ENCODE measurements at places on chromosomes 3 and 15.

DNA sequence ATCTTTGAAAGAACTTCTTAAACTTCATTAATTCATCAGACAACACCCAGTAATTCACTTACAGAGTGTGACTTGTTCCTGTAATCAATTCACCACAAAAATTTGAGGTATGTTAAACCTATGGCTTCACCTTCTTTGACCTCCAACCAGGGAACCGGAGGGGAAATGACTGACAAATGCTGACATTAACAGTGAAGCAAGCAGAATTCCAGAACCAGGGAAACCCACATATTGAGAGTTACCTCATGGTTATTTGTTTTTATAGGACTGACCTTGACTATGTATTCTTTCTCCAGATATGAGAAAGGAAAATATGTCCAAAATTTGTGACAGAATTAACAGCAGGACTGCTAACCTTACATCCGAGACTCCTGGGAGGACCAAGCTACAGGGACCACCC, 2.7 kb downstream of the P3H2 start:
- no peak for DNase-seq

DNA sequence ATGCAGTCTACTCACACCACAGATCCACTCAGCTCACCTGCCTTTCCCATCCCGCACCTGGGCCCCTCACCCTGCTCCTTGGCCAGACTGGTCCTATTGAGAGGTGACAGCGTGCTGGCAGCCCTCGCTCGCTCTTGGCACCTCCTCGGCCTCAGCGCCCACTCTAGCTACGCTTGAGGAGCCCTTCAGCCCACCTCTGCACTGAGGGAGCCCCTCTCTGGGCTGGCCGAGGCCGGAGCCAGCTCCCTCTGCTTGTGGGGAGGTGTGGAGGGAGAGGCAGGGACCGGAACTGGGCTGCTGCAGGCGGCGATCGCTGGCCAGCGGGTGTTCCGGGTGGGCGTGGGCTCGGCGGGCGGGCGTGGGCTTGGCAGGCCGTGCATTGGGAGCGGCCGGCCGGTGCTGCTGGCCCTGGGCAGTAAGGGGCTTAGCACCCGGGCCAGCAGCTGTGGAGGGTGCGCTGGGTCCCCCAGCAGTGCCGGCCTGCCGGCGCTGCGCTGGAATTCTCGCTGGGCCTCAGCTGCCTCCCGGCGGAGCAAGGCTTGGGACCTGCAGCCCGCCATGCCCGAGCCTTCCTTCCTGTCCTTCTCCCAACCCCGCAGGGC, 45.5 kb upstream of the USP3 start:
- no peak for DNase-seq

DNA sequence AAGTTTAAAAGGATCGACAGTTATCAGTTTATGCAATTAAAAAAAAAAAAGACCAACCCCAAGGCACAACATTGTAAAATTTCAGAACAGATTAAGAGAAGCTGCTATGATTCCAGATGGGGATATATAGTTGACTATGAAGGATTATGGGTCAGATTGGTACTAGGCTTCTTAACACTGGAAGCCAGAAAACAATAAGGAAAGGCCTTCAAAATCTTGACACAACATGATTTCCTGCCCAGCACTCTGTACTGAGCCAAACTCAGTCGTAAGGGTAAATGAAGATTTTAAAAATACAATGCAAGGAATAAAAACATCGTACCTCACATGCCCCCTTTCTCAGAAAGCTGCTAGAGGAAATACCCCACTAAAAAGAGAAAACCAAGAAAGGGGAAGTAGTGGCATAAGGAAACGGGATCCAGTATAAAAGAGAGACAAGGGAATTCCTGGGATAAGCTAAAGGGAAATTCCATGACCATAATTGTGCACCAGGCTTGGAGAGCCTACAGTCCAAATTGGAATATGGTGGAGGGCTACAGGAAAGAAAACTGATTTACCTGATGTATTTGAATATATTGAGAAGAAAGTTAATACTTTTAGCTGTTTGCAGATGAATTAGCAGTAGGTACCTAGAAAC, 27.9 kb downstream of the PIAS1 start:
- no peak for DNase-seq

GRCh38 chr3:147630921-147631415, 221.8 kb downstream of the ZIC1 start:
- DNase-seq, result no peak

DNA sequence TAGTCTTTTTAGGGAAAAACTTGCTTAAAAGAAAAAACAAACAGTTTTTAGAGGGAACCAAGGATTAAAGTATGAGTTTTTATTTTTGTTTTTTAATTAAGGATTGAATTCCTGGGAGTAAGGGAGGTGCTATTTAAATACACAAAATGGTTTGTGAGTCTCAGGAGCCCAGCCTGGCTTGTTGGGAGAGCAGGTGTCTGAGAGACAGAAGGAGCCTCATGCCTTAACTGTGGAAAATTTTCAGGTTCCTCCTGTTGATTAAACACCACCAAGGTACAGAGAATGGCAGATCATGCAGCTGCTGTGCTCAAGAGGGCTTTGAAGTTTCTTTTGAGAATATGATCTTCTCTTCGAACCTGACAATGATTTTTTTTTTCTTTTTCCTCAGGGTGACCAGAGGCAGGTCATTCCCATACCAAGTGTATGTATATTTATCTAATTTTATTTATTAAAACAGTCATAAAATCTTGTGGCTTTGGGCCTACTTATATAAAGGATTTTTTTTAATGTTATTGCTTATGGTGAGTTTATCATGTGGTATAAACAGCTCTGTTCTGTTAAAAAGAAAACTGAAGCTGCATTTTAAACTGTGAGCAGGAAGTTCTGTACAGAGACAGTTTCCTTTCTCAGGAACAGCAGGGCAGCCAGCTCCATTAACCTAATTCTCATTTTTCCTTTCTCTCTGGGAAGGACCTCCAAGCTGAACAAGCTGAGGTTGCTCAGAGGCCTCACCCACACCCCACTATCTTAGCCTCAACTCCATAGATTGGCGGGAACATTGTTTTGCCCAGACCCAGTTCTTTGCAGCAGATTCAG, 33.7 kb upstream of the VILL start:
- no peak for DNase-seq

DNA sequence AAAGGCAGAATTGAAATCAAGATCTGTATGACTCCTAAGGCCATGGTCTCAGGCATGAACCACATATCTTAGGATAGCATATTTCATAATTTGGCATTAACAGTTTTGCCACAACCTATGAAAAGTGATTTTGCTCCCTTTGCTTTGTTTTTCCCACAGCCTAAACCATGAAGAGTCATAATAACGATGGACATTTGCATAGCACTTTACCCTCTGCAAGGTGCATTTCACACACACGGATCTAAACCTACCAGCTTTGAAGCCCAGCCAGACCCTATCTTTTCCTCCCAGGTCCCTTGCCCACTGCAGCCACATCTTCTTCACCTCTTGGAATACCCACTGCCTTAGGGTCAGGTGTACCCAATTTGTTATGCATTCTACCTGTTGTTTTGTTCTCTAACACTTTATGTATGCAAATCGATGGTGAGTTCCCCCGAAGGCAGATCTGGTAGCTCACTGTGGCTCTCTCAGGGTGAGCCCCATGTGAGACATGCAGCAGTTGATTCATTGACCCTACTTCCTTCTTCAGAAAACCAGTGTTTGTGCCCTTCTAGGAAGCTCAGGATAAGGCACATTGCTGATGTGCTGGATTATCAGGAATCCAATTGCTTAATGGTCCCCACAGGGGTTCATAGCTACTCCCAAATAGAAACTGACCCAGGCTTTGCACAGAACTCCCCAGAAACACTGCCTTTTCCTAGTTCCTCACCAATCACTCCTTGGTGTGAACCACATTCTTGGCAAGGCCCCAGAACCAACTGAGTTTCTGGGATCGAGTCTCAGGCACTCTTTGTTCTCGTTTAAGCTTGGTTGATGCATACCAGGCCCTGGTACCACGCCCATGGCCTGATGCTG, 8.7 kb downstream of the ARHGAP31 start:
- DNase-seq, result no peak

- no peak for DNase-seq
Measured at GRCh38 chr3:58924578-58924977, 125.2 kb downstream of the CFAP20DC start.

DNA sequence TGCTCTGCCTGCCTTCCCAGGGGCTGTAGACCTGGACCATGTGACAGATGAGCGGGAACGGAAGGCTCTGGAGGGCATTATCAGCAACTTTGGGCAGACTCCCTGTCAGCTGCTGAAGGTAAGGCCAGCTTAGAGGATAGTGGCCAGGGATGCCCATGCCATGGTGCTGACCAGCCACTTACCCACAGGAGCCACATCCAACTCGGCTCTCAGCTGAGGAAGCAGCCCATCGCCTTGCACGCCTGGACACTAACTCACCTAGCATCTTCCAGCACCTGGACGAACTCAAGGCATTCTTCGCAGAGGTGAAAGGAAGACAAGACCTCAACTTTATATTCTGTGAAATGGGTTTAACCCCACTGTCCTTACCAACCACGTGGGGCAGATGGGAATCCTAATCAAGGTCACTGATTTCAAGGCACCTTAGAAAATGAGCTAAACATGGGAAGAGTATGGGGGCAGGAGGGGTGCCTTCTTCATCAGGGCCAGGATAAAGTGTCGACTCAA, 26.7 kb downstream of the NBEAL2 start:
- no peak for DNase-seq

- no peak for DNase-seq
Measured at GRCh38 chr3:190485830-190486532, 27.9 kb upstream of the IL1RAP start.

GRCh38 chr3:97291901-97292300, 472.7 kb upstream of the ARL6 start:
- DNase-seq, result no peak

GRCh38 chr3:160931474-160931873, 173.7 kb downstream of the B3GALNT1 start:
- no peak for DNase-seq

- DNase-seq, result no peak
Measured at GRCh38 chr3:193594946-193595689, 2.1 kb downstream of the OPA1 start.

- DNase-seq, result no peak
Measured at GRCh38 chr3:108125153-108125543, 34.3 kb upstream of the CD47 start.

GRCh38 chr3:139460529-139460928, 15.8 kb downstream of the RBP2 start:
- no peak for DNase-seq

- DNase-seq, result no peak
Measured at GRCh38 chr3:115423170-115423569, 200.1 kb upstream of the GAP43 start.

DNA sequence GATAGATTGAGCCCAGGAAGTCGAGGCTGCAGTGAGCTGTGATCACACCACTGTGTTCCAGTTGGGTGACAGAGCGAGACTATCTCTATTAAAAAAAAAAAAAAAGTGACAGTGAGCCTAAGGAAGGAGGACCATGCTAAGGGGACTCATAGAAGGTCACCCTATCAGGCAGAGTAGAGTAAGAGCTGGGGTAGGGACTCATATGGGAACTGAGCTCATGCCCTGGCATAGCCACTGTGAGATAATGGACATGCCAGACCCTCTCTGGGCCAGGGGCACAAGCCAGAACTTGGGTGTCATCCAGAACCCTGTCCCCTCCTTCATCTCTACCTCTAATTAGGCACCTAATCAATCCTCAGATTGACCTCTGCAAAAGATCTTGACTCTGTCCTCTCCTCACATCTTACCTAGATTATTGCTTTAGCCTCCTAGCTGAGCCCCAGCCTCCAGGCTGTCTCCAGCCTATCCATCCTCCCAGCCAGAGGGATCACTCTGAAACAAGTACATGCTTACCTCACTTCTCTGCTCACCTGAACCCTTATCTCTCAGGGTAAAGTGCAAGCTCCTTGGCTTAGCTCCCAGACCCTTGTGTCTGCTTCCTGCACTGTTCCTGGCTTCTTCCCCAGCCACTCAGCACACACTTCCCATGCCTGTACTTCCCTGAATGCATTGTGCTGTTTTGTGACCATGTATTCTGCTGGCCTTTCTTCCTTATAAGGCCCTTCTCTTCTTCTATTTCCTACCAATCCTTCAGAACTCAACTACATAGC, 76.4 kb downstream of the DAPK2 start:
- DNase-seq, result no peak

- no peak for DNase-seq
Measured at GRCh38 chr3:15755181-15755580, 42.6 kb downstream of the ANKRD28 start.

DNA sequence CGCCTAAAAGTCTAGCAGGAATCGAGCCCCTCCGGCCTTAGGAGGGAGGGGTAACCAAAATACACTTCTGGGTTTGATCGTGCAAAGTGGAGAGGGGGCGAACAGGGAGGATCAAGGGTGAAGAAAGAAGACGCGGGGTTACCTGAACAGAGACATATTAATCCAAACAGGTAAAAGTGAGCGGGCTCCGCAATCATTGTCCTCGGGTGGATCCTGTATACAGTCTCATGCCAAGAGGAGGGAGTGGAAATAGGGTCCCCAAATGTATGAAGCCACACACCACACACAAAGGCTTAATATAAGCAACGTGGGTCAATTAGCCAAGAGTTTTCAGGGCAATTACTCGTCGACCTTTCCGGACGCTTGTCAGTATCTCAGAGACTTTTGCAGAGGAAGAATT, 749.5 kb downstream of the ROBO1 start:
- no peak for DNase-seq

- DNase-seq, result no peak
Measured at GRCh38 chr3:138890555-138891187, 55.9 kb upstream of the PIK3CB start.

DNA sequence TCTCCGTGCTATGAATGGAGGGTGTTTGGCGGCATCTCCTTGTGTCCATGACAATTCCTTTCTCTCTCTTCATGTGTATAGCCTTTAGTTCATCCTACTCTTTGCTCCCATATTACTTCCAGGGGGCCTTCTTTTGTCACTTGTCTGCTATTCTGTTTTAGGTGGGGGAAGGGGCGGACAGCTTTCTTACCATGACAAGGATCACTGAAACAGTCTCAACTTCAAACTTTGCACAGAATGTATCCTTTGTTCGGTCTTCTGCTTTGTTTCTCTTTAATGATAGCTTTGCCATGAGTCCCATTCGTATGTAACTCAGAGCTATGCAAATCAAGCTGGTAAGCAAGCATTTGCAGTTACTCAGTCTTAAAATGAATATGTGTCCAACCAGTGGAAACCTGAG, 294.2 kb downstream of the TIGIT start:
- no peak for DNase-seq
